ENCODE measurements at places on chromosomes 7 and 10.

DNA sequence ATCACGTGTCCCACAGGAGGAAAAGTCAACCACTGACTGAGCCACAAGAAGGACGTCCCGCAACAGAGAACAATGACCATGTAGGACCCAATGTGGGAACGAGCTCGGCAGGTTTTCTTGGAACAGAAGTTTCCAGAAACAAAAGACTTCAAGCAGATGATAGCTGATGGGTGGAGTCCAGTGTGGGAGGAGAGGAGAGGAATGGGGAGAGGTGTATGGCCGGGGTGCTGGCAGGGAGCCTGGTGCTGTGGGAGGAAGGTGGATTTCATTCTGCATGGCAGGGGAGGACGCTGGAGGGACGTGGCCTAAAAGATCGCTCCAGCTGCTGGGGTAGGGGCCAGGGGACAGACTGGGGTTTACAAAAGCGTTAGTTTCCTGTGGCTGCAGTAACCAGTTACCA, 48.5 kb upstream of the LMTK2 start:
- DNase-seq, result no peak

GRCh38 chr10:30219971-30220751, 128.9 kb downstream of the MTPAP start:
- no peak for DNase-seq

GRCh38 chr10:94192974-94193373, 169.8 kb downstream of the NOC3L start:
- DNase-seq, result no peak

GRCh38 chr7:115054478-115055065, 132.7 kb downstream of the MDFIC start:
- DNase-seq, result no peak

All from activated naive CD4-positive, alpha-beta T cell treated with anti-CD3 and anti-CD28 coated beads, Interleukin-2, amount 50 U/mL, for 72 hours (primary cell).